ENCODE measurements at places on chromosomes 11 and 22.

GRCh38 chr11:102757823-102758549 is 22.4 kb downstream of the MMP10 start:
- peak; percentile 16 for DNase-seq

GRCh38 chr11:67025750-67026149 is 2.8 kb downstream of the SYT12 start:
- DNase-seq, result no peak

DNA sequence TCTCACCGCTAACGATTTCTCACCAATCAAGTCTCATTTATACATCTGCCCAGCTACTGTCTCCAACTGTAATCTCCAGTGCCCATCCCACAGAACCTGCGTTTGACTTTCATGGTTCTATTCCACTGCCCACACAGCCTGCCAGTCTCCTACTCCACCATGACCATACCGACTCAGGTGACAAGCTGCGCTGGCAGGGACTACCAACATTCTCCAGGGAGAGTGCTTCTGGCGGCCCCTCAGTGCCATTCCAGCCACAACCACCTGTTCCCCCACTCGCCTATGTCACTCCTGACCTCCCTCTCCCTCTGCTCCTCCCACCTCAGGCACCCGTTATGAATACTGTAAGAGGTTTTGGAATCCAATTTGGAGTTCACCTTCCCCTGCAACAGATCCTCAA is 108.5 kb upstream of the BID start:
- no peak for DNase-seq

- DNase-seq, result no peak
Observed at GRCh38 chr11:473962-474785, 24.1 kb downstream of the PTDSS2 start.

- peak; percentile 61 for DNase-seq
Observed at GRCh38 chr11:9851366-9851765, 187.5 kb downstream of the SWAP70 start.
